ENCODE measurements at places on chromosomes 6 and 20. TPM values are rescaled to one million over a fixed set of nuclear protein-coding genes. Genes with fewer than 3 reads are reported as not detected.

The SYCP2 gene
- polyA plus RNA-seq, result 6.5 TPM

The DDO gene
- polyA plus RNA-seq, result 0.59 TPM

The PRDM13 gene
- not detected for polyA plus RNA-seq

The HFE gene
- 7.4 TPM for polyA plus RNA-seq

The MROH8 gene
- 7.9 TPM for polyA plus RNA-seq

The RCAN2 gene
- polyA plus RNA-seq, result 27.5 TPM

The AKAP12 gene
- 151 TPM for polyA plus RNA-seq

The MOG gene
- not detected for polyA plus RNA-seq

The FOXA2 gene
- 0.16 TPM for polyA plus RNA-seq

DNA sequence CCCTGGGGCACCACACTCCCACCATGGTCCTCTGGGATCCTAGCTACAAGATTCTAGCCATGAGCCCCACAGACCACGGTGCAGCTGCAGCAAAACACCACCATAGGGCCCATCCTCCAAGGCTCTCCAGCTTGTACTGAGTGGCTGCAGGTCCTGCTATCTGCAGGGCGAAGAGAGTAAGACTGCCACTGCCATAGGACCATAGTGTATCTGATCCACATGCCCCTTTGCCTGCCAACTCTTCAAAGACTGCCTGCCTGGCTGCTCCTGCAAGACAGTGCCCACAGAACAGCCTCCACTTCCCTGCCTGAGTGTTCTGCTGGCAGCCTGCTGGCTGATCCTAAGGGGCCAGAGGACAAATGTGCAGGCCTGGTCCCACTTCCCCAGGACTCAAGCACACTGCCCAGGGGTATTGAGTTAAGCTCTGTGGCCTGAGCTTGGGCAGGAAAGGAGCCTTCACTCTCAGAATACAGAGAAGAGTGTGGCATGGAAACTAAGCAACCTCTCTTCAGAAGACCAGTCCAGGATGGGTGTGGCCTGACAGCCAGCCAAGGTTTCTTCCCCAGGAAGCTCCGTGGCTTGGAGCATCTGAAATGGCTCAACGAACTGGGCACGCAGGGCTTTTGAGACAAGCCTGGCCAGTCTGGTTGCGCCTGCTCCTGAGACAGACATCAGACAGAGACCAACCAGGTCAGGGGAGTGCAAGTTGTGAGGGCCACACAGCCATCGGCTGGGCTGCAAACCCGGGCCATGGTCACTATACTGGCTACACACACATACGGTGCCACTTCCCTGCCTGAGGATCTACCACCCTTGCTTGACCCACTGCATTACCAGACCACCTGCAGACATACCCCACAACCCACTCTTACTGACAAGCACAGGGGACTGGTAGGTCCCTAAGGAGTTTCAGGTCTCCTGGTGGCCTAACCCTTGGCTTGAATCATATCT, 54.5 kb downstream of the RNGTT start:
- DNase-seq, result no peak

DNA sequence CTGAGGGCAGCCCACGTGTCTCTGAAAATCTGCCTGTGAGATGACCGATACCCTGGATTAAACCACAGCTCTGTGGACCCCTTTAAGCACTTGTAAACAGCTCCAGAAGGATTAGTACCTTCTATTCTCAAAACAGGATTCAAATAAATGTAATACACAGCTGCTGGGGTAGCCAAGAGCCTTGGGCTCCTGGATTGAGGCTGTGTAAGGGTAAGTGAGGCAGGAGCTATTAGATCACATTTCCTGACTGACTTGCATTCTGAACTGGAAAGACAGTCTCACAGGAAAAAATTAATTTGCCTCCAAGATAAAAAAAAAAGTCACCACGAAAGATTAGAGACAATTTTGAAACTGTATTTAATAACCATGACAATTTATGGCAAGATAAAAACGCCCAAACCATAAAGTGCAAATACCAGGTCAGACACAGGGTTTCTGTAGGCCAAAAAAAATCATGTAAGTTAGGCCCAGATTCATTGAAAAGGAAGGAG, 78.0 kb downstream of the TRMT11 start:
- DNase-seq, result no peak

DNA sequence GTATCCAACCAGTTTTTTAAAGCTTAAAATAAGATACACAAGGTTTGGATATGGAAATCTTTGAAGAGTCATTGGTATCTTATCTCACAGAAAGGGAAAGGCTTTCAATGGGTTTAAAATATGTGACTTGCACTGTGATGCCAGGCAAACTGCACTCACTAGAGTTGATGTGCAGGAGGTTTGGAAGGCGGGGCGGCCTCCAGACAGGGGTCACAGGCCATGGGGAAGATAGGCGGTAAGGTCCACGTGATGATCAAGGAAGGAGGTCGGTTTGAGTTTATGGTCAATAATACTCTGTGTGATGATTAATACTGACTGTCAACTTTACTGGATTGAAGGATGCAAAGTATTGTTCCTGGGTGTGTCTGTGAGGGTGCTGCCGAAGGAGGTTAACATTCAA, 9.5 kb upstream of the RAMACL start:
- DNase-seq, result no peak

GRCh38 chr20:25512709-25513108, 72.6 kb downstream of the NINL start:
- DNase-seq, result no peak

DNA sequence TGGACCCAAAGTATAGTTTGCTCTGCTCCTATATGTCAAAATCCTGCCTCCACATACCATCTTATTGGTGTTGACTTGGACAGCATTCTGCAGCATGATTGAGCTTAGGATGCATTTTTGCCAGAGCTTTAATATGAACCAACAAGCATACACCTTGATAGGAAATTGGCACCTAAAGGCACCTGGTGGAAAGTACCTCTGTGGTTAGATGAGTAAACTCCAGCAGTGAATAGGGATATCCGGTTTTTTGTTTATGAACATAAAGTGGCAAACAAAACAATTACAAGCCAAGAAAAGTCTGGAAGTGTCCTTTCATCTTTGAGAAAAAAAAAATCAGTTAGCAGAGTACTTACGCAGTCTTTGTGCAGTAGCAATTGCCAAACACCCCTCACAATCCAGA, 6.2 kb upstream of the CYP24A1 start:
- DNase-seq, result no peak

DNA sequence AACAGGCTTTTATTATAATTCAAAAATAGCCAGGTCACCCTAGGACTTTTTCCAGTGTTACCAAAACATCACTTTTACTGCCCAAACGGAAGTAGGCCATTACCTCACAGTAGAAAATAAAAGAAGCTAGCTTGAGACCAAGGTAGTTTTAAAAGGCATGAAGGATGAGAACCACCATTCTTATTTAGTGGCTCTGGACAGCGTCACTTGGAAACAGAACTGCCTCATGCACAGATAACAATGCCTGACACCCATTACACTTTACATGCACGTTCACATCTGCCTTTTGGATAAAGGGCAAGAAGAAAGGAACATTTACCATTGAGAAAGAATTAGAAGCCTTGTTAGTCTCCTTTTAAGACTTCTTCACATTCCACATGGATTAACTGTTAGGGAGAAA, 1.9 kb upstream of the PAQR8 start:
- no peak for DNase-seq

DNA sequence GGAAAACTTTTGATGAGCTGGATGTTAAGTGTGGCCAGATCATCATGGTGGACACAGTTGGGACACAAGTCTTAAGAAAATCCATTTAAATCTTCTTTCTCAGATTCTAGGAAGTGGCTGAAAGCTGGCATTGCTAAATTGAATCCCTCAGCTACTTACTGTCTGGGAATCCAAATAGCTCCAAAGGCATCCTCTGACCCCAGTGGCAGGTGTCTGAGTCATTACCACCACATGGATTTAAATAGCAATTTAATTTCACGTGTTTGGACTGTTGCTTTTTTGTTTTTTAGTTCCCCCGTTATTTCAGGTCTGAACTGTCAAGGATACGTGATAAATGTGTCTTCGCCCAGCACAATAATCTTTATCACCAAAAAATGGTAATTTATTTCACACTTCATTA, 33.2 kb upstream of the HDGFL1 start:
- no peak for DNase-seq

- no peak for DNase-seq
Measured at GRCh38 chr20:10594296-10594868, 79.4 kb downstream of the JAG1 start.

GRCh38 chr20:16692009-16692408, 37.8 kb upstream of the SNRPB2 start:
- no peak for DNase-seq

DNA sequence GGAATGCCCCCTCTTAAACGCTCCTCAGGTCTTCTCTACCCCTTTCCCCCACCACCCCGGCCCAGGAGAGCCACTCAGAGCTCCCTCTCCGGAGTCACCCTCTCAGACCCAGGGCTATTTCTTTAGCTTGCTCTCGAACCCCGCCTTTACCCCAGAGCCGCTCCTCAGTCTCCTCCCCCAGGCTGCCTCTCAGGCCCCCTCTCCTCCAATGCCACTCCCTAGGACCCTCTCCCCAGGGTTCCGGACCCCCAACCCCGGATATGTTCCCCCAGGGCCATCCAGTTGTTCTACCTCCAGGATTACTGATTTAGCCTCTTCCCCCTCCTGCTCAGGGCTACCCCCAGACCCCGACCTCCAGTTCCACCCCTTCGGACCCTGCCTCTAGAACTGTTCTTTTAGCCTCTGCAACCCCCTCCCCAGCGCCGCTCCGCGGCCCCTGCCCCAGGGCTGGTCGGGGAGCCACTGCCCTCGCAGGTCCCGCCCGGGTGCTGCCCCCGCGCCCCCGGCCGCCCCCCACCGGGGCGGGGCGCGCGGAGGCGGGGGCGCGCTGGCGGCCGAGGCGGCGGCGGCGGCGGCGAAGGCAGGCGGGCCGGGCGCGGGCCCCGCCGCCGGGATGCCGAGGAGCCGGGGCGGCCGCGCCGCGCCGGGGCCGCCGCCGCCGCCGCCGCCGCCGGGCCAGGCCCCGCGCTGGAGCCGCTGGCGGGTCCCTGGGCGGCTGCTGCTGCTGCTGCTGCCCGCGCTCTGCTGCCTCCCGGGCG, at the start of gene MMP24:
MMP24 (plus strand) TSS at position 565 of the 758 bp plus-strand sequence; CDS start at position 614, 49 bp downstream.
- DNase-seq, result no peak

DNA sequence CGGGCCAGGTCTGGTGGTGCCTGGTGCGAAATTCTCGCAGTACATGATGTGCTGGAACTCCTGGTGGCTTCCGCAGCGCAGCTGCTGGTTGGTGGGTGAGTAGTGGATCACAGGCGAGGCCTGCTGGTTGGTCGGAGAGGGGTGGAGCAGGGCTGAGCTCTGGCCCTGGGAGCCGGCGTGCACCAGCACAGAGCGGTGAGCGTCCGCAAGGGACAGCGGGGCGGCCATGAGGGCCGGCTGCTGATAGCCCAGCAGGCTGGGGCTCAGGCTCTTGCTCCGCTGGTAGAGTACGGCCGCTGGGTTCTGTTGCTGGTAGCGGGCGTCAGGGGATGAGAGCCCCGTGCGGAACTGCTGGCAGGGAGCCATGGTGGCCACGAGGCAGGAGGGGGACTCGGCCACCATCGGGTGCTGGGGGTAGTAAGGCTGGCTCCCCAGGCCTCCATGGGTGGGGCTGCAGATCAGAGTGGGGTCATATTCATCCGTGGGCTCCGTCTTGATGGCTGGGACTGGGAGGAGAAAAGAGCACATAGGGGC, 110.2 kb downstream of the NFATC2 start:
- DNase-seq, result no peak

GRCh38 chr6:142823256-142823902, 121.6 kb downstream of the HIVEP2 start:
- no peak for DNase-seq

GRCh38 chr20:10369723-10370090, 64.3 kb downstream of the MKKS start:
- no peak for DNase-seq

DNA sequence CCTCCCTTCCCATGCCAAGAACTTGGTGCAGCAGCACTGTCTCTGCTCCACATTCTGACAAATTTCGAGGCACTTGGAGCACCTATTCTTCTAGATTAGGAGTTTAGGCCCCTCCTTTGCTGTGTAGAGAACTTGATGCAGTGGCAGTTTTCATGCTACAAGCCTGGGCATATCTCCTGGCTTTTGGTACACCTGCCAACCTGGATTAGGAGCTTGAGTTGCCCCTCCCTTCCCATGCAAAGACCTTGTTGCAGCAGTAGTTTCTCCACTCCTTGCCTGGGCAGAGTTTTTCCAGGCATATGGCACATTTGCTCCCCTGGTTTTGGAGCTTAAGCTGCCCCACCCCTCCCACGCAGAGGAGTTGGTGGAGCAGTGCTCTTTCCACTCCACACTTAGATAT, 956.1 kb downstream of the EYS start:
- no peak for DNase-seq

DNA sequence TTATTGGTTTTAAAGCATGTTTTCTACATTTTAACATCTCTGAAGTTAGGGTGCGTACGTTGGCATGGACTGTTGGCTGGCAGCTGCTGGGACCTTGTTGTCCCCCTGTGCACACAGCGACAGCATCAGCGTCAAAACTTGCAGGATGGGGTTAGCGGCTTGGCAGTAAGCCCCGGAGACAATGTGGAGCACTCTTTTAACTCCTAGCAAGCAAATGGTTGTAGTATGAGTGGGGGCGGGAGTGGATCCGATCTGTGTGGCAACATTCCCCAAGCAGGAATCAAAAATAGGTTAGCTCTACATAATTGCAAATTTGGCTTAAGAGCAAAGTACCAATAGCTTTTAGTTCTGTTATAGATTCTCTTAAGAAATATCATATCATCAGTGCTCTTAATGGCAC, 70.1 kb downstream of the NRN1 start:
- no peak for DNase-seq

DNA sequence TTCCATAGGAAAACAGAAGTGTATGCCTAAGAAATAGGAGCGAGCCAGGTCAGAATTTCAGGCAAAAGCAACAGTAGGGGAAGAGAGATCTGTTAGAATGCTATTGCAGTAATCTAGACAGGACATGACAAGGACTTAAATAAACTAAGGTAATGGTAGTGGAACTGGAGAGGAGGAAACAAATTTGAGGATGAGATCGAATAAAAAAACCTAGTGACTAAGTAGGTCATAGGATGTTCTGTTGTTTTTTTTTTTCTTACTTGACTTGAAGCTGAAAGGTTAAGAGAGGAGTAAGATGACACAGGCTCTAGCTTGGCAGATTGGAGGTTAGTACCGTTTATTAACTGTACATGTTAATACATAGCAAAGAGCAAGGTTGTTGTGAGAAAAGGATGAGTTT, 28.6 kb downstream of the ORC3 start:
- DNase-seq, result no peak
